ENCODE measurements at places on chromosomes 4 and X.

GRCh38 chr4:26978387-26979053 is 117.9 kb downstream of the STIM2 start:
- no peak for DNase-seq

DNA sequence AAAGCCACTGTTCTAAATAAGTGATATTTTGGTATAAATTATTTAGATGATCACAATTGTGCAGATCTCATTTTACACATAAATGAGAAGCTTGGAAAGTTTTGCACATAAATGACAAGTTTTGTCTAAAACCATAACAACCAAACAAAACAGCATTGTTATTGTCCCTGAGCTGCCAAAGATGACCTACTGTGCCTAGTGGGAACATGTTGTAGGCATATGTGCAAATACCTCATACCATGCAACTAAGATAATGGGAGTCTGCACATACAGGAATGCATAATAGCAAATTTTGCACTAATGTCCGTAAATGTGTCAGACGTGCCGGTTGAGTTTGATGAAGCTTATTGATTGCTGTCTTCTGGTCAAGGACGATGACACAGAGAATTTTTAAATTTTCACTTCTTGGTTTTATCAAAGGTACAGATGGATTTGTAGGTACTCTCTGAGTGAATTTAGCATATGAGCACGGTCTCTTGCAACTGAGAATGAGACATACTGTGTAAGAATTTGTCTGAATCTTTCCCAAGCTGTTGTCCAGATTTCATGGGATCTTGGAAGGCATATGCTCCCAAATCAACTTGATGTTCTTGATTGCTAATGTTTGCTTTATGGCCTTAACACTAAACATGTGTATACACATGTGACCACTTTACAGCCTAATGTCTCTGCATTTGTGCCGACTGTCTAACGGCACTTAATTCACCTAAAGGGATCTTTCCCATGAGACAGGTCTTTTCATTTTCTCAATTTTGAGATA is 1133.5 kb downstream of the FAT4 start:
- no peak for DNase-seq

DNA sequence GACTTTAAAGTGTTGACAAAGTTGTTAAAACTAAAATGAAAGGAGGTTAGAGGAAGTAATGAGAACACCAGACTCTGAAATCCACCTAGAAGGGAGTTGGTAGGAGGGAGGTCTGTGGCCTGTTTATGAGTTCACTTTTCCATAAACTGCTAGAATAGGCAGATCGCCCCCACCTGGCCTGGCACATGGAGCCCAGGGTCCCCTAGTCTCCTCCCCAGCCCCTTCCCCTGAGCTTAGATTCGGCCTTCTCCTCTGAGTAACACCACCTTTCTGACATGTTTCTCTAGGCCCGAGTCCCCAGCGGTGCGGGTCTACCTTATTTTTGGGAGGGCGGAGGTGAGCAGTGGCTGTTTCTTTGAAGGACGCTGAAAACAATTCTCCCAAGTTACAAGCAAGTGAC is 54.5 kb upstream of the FAT1 start:
- no peak for DNase-seq

DNA sequence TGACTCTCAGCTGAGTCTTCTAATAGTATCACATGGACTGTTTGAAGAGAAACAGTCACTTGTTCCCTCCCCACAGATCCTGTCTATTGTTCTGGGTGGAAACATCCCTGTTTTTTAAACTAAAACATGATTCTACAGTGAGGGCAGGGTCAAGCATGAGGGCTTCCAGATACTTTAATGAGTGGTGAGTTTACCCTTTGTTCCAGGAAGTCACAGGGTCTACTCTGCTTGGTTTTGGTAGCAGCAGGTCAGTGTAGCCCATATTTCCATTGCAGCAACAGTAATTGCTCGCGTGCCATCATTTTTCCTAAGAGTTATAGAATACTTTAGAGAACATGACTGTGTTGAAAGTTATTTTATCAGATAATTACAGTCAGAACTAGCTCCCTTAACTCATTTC is 87.4 kb downstream of the ZNF732 start:
- DNase-seq = no peak

DNA sequence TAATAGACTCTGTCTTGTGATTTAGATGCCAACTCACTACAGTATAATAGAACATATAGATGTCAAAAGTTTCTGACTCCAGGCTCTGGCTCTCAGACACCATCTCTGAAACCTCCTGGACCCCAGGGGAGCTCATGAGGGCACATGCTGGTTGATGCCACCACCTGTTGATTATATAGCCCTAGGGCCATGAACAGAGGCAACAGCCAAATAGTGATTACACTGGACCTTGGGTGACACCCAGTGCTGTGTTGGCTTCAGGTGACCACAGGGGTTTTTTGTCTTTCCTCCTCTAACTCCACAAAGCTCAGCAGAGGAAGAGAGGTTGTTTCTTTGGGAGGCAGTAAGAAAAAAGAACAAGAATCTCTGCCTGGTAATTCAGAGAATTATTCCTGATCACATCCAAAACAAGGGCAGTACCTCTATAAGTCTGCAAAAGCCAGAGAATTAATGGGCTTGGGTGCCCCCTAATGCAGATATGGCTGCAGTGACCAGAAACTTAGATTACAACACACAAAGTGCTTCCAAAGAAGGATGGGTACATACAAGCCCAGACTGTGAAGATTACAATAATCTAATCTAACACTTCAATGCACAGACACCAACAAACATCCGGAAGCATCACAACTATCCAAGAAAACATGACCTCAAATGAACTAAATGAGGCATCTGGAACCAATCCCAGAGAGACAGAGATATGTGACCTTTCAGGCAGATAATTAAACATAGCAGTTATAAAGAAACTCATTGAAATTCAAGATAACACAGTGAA is 1920.6 kb downstream of the ARAP2 start:
- peak; percentile 1 for DNase-seq

DNA sequence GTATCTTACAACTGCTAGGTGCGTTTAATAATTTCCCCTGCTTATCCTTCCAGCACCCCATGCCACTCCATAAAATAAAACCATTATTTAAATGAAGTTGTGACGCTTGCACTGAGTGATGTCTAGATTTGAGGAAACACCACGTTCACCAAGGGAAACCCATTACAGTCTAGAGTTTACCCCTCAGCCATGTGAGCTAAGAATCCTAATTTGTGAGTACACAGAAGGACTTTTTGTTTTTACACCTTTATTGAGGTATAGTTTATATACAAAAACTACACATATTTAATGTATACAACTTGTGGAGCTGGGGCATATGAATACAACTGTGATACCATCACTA is 326.8 kb downstream of the RAPGEF2 start:
- DNase-seq = no peak

GRCh38 chrX:130393451-130394074 is 8.1 kb upstream of the GPR119 start:
- DNase-seq = peak; percentile 22

GRCh38 chr4:169707958-169708643 is 49.6 kb downstream of the HPF1 start:
- DNase-seq = peak; percentile 24

- DNase-seq = peak; percentile 71
Measured at GRCh38 chr4:101818362-101818761, 27.8 kb downstream of the BANK1 start.

GRCh38 chr4:150280081-150280895 is 202.0 kb downstream of the DCLK2 start:
- DNase-seq = peak; percentile 90

Measured in astrocyte of the cerebellum (primary cell).